ENCODE measurements at places on chromosomes 2 and 18. TPM values are rescaled to one million over a fixed set of nuclear protein-coding genes. Genes with fewer than 3 reads are reported as not detected.

Gene CAPN14
- 0.07 TPM for total RNA-seq

Gene CPS1
- 0.88 TPM for total RNA-seq

Gene COL6A3
- 27.6 TPM for total RNA-seq

Gene CCL20
- total RNA-seq: 4.4 TPM

Gene CYBRD1
- total RNA-seq: 4.7 TPM

Gene DSC3
- total RNA-seq: not detected

Gene SPAST
- total RNA-seq: 19.5 TPM

Gene STPG4
- 0.16 TPM for total RNA-seq

Gene CASP8
- 39.8 TPM for total RNA-seq

Gene CLEC4F
- total RNA-seq: not detected

DNA sequence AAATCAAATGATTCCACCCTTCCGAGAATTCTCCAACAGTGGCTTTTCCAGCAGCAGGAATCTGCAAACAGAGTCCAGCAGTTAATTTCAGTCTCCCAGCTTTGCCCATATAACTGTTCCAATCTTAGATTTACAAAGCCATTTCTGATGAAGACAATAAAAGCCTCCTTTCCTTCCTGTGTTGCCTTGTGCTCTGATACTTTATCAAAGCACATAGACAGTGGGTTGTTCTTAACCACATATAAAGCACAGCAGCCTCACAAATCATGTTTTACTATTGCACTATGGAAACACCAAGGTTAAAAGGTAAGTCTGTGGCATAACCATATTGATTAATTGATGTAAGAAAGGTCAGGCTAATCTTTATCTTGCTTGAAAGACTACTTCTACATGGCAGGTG lies 89.8 kb upstream of the MMADHC start:
- DNase-seq: no peak

GRCh38 chr18:26386002-26386401 lies 159.8 kb downstream of the TAF4B start:
- no peak for DNase-seq

- no peak for DNase-seq
These were observed 221.0 kb downstream of the MTX2 start for GRCh38 chr2:176490061-176490861.

DNA sequence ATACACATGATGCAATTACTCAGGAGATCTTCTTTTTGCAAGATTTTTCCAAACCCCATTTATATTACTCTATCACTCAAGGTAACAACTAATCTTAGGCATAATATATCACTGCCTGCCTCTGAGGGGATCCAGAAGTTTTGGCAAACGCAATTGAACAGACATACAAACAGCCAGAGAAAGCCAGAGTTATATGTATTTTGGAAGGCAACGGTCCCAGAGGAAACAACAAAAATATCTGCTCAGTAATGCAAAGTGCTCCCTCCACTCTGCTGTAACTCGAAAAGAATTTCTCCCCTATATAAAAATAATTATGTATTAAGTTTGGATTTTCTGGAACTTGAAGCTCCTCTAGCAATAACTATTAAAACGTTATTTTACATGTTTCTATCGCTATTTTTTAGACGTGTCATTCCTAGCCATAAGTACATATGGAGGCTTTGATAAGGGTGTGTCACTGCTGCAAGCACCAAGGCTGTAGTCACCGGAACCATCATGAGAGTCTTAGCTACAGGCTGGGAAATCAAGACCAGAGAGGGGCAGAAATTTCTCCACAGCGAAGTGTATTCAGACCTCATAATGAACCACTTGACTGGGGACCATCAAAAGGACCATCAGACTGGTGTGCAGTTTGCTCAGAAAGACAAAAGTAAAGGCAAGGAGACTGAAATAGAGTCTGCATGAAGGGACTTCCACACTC lies 3.7 kb upstream of the GKN1 start:
- peak; percentile 37 for DNase-seq

DNA sequence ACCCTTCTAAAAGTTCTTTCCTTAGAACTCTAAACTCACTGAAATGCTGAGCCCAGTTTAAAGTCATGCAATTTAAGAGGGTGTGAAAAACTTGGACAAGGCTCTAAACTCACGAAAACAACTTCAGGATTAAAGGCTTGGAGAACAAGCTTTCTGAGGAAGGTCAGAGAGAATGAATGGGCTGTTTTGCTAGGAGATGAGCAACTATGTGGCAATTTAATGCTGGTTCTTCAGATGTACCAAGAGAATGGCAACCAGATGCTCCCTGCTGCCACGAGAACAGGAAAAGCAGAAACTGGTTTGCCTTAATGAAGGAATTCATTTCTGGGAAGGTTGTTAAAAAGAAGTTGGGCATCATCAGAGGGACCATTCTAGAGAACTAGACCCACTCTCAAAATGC lies 77.8 kb upstream of the PMAIP1 start:
- no peak for DNase-seq

DNA sequence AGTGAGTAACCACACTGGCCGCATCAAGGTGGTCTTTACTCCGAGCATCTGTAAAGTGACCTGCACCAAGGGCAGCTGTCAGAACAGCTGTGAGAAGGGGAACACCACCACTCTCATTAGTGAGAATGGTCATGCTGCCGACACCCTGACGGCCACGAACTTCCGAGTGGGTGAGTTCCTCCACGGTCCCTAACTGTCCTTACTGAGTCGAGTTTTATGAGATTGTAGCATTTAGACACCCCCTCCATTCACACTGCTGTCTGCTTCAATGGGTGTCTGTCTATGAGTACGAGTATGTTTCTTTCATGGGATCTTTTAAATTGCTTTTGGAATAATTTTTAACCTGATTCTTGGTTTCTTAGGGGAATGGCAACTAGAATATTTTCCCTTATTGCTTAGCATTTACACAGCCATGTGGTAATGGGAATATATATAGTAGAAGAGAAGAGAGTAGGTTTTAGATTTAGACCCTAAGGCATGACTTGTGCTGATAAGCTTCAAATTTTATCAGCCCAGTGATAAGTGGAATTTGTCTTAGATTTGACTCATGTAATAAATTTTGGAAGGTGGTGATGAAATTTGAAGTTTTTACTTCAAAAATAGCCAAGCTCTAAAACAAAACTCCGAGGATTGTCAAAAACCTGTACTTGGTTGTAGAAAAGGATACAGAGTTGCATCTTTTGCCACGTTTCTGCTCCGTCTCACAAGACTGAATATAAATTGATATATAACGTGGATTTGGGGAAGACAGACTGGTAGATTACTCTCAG lies 188.2 kb downstream of the LTBP1 start:
- DNase-seq: no peak

GRCh38 chr2:122960759-122961641 lies 1064.1 kb upstream of the CNTNAP5 start:
- DNase-seq: no peak

- DNase-seq: no peak
These were observed 36.5 kb upstream of the TNFRSF11A start for GRCh38 chr18:62288665-62289008.

- no peak for DNase-seq
These were observed 13.3 kb downstream of the MPP4 start for GRCh38 chr2:201685156-201685555.

- no peak for DNase-seq
These were observed 273.6 kb downstream of the PAX3 start for GRCh38 chr2:222024932-222025880.

DNA sequence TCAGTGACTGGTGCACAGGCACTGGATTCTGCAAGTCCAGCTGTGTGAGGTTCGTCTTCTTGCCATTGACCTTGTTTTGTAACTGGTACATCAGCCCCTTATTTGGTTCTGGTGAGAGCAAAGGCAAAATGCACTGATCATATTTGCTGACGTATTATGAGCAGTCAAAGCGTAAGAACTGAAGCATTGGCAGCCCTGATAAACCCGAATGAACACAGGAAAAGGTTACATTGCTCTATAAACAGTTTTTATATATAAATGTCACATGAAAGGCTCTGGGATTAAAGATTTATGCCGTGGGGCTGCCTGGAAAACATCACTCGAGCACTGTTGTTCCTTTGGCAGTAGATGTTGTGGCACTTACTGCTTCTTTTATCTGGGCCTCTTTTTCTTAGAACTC lies 167.9 kb downstream of the IRS1 start:
- DNase-seq: no peak

DNA sequence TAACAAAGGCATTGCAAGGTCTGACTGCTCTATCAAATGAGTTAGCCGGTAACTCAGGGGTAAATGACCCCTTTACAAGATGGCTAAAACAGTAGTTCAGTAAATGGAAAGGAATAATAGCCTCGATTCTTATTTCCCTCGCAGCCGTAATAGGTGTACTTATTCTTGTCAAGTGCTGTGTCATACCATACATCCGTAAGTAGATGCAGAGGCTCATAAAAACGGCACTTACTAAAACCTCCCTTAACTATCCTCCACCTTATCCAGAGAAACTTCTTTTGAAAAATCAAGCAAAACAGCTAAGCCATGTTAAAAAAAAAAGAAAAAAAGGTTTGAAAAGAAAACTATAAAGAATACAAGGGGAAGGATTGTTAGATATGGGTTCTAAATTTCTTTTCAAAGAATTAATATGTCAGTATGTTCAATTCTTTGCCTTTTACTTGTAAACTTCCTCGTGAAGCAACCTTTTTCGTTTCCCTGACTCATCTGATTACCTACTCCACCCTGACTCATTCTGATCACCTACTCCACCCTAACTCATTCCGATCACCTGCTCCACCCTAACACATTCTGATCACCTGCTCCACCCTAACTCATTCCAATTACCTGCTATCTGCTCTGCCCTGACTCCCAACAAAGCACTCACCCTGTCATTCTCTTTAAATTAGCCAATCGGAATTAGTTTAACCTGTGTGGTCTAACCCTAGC lies 127.5 kb downstream of the SPAG16 start:
- no peak for DNase-seq

- no peak for DNase-seq
These were observed 14.2 kb upstream of the SKA1 start for GRCh38 chr18:50360611-50361010.

DNA sequence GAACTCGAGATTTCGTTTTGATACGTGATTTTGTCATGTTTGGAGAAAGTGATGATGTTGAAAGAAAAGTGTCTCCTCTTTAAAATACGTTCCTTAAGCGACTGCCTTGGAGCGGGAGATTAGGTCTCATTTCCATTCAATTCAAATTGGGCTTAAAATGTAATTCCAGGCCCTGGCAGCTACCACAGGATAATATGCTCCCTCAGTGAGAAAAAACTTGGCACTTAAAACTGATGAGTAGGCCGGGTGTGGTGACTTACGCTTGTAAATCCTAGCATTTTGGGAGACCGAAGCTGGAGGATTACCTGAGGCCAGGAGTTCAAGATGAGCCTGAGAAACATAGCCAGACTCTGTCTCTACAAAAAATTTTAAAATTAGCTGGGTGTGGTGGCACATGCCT lies 146.3 kb upstream of the L3MBTL4 start:
- no peak for DNase-seq

- DNase-seq: peak; percentile 72
These were observed 66.6 kb downstream of the ADNP2 start for GRCh38 chr18:80175451-80176204.

DNA sequence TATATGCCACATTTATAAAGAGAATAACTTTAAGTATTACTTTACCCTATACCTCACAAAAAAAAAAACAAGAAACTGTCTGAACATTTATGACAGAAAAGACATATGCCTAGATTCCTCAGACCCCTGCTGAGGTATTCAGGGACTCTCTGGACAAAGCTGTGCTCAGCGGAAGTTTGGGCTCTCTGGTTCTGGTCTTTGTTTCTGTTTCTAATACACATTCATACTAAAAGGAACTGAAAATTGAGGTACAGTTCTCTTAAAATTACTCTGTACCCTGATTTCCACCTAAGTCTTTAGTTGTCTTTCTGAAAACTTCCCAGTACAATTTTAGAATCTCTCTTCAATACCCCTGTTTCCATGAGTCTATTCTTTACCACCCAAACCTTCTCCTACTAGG lies 160.3 kb downstream of the IKZF2 start:
- no peak for DNase-seq

DNA sequence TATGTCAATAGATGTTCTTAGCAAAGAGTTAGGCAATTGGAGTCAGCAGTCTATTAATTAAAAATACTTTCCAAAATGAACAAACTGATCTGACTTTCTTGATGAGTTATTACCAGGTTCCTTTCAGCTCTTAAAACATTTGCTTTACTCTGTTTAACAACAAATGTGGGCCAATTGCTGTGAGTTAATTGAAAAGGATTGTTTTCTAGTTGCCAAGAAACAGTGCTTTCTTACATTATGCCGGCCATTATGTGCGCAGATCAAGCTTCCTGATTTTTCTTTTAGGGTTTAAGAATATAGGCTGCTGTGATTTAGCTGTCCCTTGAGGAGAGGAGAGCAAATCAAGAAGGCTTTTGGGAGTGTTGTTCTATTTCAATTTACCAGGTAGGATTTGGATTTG lies 50.5 kb upstream of the ITPRID2 start:
- no peak for DNase-seq

GRCh38 chr18:34695310-34695709 lies 14.8 kb upstream of the DTNA start:
- DNase-seq: no peak

DNA sequence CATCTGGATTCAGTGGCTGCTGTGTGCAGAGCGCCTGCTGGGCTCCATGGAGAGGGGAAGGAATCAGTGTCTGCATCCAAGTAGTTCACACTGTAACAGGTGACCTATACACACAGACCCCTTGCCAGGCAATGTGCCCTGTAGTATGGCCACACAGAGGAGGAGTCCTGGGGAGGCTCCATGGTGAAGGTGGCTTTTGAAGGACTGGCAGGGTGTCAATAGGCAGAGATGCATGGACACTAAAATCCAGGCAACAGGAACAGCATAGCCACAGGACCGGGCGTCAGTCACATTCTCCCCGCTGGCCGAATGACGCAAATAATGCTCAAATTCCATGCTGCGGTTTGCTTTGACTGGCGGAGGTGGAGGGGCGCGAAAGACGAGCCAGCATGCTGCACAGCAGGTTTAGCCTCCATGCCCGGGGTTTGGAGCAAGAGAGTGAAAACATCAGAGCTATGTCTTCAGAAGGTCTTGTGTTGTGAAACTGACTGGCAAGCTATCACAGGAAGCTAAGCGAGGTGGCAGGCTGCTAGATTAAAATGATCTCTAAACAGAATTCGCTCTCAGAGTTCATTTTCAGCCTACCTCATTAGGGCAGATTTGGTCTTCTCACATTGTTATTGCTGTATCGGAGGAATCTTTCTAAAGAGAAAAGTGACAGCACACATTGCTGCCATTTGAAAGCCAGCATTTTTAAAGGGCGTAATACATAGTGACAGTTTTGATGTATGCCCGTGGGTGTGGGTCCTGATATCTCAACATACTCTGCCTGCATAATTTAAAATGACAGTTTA lies 1.2 kb upstream of the CHMP1B start:
- peak; percentile 84 for DNase-seq

Data from activated CD4-positive, alpha-beta T cell treated with anti-CD3 and anti-CD28 coated beads, Interleukin-2, amount 10 ng/mL, durations not matched to agents 24 days and 14 days (primary cell).